ENCODE measurements at places on chromosomes 6 and 20. TPM values are rescaled to one million over a fixed set of nuclear protein-coding genes. Genes with fewer than 3 reads are reported as not detected.

DNA sequence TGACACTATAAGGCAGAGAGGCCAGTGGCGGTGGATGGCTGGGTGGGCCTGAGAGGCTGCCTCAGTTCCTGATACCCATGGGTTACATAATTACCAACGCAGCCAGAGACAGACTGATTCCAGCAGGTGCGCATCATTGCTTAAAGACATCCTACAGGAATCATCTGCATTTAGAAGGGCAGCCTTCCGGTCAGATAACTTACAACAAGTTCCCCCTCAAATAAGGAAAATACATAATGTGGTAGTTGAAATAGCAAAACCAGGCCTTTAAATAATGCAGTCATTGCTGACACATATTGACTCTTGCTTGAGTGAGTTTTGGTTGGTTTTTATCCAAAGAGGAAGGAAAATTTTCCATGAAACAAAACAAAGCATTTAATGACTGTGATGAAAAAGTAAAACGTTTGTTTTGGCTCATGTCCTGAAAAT is 81.9 kb downstream of the SIM1 start:
- DNase-seq = no peak

DNA sequence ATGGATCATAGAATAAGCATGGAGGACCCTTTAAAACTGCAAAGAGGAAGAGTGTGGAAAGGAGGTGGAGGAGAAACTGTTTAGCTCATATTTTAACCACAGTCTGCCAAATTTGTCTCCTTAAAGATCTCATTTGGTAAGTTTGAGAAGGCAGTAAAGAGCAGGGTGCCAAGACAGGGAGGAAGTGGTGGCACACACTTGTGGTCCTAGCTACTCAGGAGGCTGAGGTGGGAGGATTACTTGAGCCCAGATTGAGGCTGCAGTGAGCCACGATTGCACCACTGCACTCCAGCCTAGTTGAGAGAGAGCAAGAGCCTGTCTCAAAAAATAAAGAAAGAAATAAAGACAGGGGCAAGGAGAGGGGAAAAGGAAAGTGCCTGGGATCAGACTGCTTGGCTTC is 16.8 kb upstream of the DCBLD1 start:
- DNase-seq = no peak

GRCh38 chr6:30029588-30029987 is 31.5 kb upstream of the POLR1H start:
- DNase-seq = no peak

- no peak for DNase-seq
Observed at GRCh38 chr6:148221196-148221979, 121.2 kb upstream of the SASH1 start.

GRCh38 chr6:89792881-89793280 is 26.7 kb downstream of the MDN1 start:
- peak; percentile 30 for DNase-seq

DNA sequence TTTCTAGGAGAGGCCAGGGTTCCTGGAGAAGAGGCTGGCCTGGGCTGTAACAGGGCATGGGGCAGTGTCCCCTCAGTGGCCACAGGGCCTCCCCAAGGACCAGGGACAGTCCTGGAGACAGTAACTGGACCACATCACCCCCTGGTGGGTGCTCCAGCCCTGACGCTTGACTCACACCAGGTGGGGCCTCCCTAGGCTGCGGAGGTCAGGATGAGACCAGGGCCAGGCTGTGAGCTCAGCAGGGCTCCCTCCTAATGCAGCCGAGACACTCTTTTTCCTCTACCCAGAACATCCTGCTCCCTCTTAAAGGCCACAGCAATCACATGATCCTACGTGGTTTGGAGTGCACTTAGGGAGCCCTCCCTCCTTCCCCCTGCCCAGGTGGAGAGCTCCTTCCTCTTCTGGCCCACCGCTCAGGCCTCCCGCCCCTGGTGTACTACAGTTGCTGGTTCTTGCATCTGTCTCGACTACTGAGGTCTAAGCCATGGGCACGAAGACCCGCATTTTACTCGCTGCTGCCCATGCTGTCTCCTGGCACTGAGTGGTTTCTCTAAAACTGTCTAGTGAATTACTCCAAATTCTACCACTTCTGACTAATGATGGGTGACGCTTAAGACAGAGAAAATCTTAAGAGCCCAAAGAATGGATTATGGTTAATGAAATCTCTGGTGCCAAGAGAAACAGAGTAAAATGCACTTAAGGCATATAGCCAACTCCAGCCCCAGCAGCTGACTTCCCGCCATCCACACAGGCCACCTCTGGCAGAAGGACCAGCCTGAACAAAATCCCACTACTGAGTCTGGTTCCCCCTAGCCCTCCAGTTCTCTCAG is 166.1 kb upstream of the CST7 start:
- DNase-seq = no peak

- DNase-seq = no peak
Observed at GRCh38 chr6:30135147-30135546, 793 bp upstream of the TRIM40 start.

- no peak for DNase-seq
Observed at GRCh38 chr6:18330548-18331081, 56.5 kb upstream of the RNF144B start.

- DNase-seq = no peak
Observed at GRCh38 chr6:129996387-129996786, 22.0 kb upstream of the L3MBTL3 start.

DNA sequence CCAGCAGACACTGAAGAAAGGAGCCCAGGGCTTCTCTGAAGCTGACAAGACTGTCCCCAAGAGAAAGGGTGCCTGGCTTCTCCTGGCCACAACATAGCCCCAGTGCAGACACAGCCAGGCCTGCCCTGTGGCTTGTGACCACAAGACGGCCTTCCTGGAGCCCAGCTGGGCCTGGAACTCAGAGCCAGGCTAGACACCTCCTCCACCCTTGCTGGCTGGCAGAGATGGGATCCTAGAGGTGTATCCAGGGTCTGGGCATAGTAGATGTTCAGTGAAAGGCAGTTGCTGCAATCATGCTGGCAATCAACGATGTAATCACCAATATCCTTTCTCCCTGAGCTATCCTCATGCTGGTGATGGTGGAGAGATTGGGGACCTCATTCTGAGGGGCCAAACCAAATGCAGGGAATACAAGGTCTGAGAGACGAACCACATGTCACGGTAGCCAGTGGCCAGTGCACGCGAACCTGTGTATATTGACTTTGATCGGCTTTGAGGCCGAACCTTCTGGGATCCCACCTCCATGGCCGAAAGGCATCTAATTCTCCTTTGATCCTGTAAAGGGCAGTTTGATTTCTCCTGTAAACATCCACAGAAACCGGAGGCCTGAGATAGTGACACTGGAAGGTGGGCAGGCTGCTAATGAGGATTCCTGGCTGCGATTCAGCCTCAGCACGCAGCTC is 115.2 kb downstream of the PSMB1 start:
- DNase-seq = peak; percentile 42

DNA sequence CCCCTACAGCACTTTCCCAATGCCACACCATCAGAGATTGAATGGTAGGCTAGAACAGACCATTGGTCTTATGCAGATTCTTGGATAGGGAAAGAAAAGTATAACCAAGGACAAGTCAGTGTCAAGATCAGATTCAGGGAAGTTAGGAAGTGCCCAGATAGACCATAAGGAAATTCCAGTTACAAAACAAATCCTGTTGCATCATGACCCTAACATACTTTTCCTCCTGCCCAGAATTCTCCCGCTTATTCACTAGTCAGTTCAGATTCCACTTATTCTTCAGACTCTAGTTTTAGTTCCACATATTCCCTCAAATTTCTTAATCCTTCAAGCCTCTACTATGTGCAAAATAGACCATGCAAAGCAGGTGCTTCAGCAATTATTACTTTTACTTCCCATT is 20.7 kb downstream of the METTL24 start:
- DNase-seq = no peak

GRCh38 chr20:10644458-10645204 is 29.2 kb downstream of the JAG1 start:
- no peak for DNase-seq

- no peak for DNase-seq
Observed at GRCh38 chr6:112202639-112203341, 51.6 kb downstream of the LAMA4 start.

DNA sequence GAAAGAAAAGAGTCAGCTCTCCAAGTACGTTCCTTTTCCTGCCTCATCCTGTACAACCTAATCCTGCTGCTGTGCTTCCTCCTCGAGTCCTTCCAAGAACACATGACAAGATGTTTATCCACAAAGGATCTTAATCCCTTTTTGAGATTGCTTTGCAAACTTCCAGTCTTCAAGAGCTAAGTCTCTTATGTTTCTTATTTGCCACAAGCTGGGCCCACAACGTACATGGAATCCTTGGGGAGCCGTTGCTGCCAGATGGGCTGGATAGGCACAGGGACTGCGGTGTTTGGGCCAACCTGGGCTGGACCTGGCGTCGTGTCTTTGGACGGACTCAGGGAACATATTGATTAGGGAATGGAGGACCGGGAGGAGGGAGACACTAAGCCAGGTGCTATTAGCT is 79.7 kb upstream of the AFDN start:
- DNase-seq = no peak

- no peak for DNase-seq
Observed at GRCh38 chr6:101393829-101394251, 332 bp downstream of the GRIK2 start.

DNA sequence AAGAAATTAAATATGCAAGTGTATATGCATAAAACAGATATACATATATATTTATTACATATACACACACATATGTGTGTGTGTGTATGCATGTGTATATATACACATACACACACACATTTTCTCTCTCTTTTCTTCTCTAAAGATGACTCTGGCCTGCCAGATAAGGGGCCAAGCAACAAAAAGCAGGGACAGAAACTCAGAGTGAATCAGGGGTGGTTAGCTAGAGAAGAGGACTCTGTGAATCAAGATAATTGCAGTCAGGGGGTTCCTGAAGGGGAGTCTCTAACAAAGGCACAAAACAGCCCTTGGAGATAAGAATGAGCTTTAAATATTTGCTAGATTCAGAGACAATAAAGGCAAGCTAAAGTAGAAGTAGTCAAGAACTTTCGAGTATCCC is 650.5 kb downstream of the UTRN start:
- DNase-seq = no peak

DNA sequence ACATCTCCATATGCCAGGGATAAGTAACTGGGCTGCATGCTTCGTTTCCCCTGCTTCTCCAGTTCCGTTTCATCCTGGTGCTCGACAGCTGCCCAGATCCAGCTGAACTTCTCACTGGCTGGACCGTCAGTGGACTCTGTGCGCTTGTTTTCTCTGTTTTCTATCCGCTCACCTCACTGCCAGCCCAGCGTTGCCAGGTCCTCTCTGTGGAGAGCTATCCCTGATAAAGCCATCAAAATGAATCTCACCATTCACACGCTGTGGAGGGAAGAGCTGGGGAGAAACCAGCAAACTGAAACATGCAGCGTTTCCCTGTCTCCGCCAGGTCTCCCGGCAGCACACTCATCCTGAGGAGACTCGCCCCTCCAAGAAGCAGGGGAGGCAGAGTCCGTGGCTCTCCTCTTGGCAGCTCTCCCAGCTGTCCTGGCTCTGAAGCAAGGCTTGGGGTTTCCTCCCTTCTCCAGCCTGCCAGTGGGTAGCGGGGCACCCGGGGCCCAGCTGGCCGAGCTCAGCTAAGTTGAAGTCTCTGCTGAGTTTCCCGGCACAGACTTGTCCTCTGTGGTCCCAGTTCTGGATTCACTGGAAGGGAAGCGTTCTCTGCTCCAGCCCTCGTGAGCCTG is 160.9 kb downstream of the DTNBP1 start:
- DNase-seq = peak; percentile 50

- DNase-seq = no peak
Observed at GRCh38 chr20:52684176-52684575, 288.0 kb upstream of the TSHZ2 start.

DNA sequence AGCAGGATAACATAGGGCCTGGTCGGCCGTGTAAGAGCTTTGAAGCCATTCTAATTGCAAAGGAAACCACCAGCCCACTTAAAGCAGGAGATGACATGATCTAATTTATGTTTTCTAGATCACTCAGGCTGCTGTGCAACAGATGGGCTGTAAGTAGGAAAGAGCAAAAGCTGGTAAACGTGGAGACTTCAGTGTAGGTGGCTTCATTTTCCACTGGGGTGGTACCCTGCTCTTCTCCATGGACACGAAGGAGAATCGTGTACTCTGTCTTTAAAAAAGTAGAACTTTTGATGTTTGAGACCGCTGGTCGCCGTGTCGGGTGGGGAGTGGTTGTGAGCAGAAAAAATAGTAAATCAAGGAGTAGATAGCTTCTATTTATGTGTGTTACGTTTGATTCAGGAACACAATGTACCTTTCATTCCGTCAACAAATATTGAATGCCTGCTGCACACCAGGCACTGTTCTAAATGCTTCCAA is 6.4 kb downstream of the CASS4 start:
- no peak for DNase-seq

DNA sequence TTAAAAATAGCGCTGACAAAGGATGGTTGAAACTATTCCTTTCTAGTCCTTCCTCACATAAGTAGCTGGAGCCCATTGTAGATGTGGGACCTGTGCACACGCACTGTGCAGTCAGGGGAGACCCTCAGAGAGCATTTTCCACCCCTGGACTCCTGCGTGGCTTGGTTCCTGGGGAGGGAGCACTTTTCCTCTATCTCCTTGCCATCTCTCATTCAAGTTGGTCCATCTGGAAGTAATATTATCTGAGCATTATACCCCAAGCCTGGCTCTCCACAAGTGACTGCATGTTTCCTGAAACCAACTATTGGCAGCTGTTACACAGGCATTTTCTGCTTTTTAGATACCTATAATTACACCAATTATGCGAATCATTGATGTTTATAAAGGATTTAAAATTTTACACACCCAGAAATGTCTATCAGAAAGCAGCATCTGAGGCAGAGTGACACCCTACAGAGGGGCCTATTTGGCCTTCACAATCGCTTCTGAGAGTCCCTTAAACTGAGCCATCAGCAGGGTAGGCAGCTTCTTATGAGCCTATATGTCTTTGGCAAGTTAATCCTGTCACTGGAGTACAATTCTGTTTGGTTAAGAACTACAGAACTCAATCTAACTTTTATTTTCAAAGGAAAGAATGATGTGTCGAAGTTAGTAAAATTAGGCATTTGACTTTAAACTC is 18.7 kb downstream of the SOX4 start:
- DNase-seq = no peak

NOTCH4 gene
- 1.1 TPM for total RNA-seq

PLTP gene
- total RNA-seq = 0.16 TPM

SEMG1 gene
- total RNA-seq = not detected

XKR7 gene
- total RNA-seq = not detected

BPI gene
- not detected for total RNA-seq

OR12D3 gene
- not detected for total RNA-seq

MUC21 gene
- not detected for total RNA-seq

C6orf15 gene
- total RNA-seq = not detected

FAM209B gene
- total RNA-seq = not detected

C20orf96 gene
- 0.50 TPM for total RNA-seq
